Activated CD4-positive, alpha-beta T cell treated with anti-CD3 and anti-CD28 coated beads for 1 hour (primary cell): ENCODE measurements at places on chromosomes 12 and 14.

GRCh38 chr14:25667387-25667786 is 617.4 kb upstream of the STXBP6 start:
- no peak for DNase-seq

DNA sequence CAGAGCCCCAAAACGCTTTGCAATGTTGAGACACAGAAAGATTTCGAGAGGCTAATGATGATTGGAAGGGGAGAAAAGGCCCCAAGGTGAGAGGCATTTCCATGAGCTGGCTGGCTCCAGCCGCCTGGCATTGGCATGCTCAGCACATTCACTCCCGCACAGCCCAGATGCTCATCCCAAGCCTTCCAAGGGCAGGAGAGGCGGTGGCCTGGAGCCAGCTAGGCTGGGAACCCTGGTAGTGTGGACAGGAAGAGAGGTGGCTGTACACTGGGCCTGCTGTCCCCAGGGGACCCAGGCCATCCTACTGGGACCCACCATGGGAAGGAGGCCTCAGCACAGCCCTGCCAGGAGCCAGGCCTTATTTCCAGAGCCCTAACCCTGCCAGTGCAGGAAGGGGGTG is 72.2 kb downstream of the SPTB start:
- no peak for DNase-seq

DNA sequence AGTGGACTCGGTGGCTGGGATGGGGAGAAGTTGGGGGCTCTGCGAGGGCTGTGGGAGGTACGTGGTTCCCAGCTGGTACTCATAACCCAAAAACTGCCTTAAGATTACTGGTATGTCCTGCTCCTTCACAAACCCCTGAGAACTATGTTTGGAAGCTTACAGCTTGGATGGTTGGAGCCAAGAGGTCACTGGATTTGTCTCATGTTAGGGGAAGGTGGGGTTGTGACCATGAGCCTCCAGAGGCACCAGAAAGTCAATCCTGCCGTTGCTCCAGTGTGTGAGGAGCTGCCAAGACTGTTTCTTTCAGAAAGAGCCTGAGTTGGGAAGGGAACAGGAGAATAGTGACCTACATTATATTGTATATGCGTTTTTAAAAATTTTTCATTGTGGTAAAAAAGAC is 33.5 kb downstream of the TEAD4 start:
- DNase-seq: no peak

- no peak for DNase-seq
These were observed 7.7 kb upstream of the LTBP2 start for GRCh38 chr14:74619672-74620131.

GRCh38 chr12:11545484-11546330 is 103.8 kb upstream of the ETV6 start:
- no peak for DNase-seq

DNA sequence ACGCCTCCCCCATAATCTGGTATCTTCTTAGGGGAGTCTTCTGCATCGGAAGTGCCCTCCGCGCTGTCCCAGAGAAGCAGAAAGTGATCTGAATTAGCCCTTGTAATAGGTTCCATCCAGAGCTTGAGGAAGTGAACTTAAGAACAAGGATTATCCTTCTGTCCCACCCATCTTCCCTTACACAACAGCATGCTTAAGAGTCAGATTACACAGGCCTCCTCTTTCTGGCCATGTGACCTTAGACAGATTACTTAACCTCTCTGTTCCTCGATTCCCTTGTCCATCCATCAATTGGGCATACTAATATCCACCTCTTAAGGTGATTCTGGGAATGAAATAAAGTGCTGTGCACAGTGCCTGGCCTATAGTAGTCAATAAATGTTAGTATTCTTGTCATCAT is 11.4 kb downstream of the CABP1 start:
- DNase-seq: no peak

- DNase-seq: no peak
These were observed 176.1 kb downstream of the GXYLT1 start for GRCh38 chr12:41968599-41968998.

GRCh38 chr12:127169321-127170181 is 1097.4 kb upstream of the TMEM132C start:
- DNase-seq: no peak

DNA sequence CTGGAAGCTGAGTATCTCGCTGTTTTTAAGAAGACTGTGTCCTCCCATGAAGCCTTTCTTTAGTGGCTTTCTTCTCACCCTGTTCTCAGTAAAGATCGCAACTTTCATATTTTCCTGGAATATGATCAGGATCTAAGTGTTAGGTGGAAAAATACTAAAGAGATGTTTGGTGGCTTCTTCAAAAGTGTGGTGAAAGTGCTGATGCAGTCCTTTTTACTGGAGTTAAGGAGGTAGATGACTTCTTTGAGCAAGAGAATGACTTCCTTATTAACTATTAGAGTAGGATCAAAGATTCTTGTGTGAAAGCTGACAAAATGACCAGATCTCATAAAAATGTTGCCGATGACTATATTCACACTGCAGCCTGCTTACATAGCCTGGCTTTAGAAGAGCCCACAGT is 141.6 kb downstream of the SLC5A8 start:
- DNase-seq: no peak

- no peak for DNase-seq
These were observed 25.0 kb downstream of the KIF21A start for GRCh38 chr12:39417916-39418315.

DNA sequence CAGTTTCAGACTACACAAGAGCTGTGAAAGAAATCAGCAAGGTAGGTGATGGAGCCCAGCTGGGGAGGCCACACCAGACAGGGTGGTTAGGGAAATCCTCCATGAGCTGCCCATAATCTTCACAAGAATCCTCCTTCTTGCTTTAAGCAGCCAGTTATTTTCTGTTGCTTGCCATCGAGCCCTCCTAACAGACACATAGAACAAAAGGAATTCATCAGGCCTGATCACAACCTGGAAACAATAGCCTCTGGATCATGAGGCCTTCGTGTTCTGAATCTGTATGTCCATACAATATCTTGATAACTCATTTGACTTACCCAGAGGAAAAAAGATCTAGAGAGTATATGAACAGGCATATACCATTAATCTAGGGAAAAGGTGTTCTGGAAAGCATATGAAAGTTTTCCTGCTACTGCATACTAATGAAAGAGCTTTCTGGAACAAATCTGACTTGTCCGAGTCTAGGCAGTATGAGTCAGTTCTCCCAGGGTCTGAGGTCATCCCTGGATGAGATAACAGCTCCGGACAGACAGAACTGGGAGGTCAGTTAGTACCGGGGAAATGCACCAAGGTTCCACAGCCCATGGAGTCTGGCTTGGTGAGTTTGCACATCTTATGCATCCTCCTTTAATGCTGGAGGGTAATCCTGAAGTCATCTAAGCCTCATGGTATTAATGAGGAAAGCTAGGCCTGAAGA is 52.8 kb upstream of the ELK3 start:
- no peak for DNase-seq

GRCh38 chr12:89702503-89702902 is 6.1 kb downstream of the ATP2B1 start:
- no peak for DNase-seq

DNA sequence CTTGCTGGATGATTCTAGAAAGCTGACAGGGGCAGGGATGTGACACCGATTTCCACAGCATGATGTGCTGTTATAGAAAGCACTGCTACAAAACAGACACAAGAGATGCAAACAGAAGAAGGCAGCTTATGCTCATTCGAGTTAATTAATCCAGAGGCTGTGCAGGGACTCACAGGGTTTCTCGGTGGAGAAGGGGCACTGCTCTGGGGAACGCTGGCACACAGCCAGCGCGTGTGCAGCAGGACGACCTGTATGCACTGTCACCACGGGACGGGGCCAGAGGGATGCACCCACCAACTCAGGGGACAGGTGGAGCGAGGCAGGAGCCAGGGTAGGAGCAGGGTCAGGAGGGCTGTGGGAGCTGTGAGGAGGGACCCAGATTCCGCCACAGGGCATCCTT is 143.5 kb downstream of the RIMBP2 start:
- DNase-seq: no peak

DNA sequence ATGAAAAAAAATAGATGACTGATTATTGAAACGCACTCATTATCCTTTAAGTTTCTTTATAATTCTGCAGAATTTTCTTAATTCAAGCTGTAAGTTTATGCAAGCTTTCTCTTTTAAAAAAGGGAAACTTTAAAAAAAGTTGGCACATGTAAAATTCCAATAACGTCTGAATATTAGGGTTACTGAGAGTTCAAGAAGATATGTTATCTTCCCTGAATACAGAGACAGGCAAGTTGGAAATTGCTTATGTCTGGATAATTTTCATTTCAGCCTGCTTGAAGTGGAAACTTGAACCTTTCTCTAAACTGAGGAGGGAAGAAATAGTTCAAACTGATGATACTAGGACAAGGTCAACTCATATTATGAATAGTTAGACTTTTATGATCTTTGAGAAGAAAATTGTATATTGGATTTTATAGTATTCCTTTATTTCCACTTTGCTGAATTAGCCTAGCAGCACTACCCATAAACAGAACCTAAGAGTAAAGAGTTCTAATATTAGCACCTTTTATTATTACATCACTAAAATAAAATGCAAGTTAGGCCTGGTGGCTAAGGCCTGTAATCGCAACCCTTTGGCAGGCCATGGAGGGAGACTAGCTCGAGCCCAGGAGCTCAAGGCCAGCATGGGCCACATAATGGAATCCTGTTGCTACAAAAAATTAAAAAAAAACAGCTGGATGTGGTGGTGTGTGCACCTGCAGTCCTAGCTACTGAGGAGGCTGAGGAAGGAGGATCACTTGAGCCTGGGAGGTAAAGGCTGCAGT is 288.0 kb downstream of the TRHDE start:
- DNase-seq: no peak

DNA sequence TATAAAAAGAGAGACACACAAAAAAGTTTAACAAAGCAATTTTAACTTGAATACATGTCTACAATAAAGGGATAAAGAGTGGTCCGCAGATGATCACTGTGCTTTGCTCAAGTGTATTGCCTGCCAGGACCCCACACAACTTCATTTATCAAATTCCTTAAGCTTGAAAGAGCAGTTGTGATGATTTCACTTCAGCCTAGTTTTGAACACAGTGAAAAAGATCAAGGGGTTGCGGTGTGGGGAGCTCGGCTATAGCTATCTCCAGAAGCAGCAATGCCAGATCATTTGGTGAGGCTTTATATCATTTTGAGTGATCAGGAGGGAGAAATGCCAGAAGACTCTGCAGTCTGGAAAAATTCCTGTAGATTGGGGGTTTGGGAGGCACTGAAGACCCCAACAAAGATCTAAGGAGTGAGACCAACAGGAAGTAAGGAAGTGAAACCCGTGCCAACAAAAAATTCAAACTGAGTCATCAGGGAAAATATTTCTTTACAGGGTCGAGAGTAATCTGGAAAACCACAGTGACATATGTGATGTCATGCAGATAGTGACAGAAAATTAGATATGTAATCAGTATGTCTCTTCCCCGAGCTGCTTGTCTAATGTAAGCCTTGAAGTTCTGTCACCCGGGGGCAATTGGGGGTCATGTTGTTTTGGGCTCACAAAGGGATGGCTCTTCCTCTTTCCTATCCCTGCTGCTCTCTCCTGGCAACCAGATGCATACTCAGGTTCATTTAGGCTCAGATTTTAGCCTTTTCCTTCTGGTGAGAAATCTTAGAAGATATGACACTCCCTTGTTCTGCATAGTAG is 221.8 kb downstream of the MSRB3 start:
- DNase-seq: no peak

DNA sequence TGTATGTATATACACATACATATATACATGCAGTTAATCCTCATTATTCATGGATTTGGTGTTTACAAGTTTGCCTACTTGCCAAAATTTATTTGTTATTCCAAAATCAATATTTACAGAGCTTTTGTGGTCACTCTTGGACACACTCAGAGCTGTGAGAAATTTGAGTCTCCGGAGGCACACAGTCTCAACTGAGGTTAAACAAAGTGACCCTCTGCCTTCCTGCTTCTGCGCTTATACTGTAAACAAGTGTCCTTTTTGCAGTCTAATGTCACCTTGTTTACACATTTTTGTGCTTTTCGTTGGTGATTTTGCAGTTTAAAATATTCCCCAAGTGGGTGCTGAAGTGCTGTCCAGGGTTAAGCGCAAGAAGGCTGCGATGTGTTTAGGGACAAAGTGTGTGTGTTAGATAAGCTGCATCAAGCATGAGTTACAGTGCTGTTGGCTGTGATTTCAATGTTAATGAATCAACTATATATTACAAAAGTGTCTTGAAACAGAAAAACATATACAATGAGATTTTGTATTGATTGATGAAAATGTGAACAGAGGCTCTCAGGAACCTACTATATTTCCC is 13.1 kb upstream of the LTA4H start:
- no peak for DNase-seq

- no peak for DNase-seq
These were observed 38.2 kb downstream of the NCKAP5L start for GRCh38 chr12:49789992-49790391.

GRCh38 chr12:112551681-112552080 is 132.9 kb downstream of the PTPN11 start:
- DNase-seq: no peak

GRCh38 chr12:106672314-106673025 is 89.7 kb downstream of the RFX4 start:
- DNase-seq: no peak

DNA sequence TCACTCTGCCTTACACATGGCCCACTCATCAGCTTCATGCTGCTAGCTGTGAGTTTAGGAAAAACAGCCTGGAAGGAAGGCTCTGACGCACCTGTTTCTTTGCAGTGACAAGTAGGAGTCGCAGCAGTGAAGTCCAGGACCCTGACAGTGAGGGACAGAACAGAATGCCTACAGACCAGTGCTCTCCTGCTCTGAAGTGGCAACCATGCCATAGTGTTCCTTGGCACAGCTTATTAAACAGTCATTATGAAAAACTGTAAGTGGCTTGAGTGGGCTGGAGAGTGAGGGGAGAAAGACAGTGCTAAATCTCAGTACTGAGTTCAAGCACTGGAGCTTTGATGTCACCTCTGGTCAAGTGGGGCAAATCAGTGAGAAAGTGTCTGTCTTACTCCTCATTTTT is 61.7 kb downstream of the MYRFL start:
- no peak for DNase-seq
